CD8-positive, alpha-beta memory T cell (primary cell): ENCODE measurements at places on chromosomes 5 and 9.

DNA sequence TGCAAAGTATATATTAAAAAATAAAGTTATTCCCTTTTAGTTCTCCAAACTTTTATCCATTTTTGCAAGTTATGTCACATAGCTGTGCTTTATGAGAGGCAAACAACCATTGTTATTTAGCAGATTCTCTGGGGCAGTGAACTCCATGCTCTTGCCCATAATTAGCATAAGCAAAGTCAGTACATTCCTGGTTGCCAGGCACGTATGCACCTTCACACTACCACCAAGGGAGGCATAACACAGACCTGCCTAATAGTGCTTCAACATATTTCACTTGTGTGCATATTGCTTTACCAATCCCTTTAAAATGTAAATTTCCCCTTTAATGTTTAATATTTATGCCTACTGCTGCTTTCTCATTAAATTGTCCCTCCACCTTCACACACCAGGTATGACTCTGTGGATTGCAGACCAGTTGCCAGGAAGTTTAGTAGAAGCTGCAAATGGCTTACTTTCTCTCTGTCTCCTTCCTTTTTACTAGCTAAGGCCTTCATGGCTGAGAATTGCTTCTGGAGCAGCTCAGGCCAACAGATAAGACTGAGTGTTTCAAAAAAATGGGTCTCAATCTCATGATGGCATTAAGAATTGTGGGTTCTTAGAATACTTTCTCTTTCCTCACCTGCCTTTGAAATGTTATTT, 388.2 kb downstream of the PRR16 start:
- no peak overlapping the region for H3K27ac ChIP-seq
- H3K4me3 ChIP-seq = no peak overlapping the region
- no peak for DNase-seq
- no peaks in the 10 kb centered on the region for H3K27me3 ChIP-seq
- H3K4me1 ChIP-seq = no peaks in the 10 kb centered on the region

DNA sequence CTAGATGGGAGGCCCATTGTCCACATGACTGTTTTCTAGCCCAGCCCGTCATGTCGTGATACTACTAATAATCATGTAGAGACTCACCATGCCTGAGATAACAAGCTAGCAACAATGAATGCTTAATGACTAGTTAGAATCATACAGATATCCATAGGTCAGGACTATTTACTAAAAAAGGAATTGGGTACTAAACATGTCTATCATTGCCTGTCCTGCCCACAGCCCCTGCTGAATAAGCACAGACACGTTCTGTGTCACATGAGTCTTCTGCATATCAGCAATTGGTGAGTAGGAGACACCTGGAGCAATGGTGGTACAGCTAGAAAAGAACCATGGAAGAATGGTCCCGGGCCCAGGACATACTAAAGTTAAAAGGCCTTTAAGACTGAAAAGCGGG, 18.0 kb downstream of the FRRS1L start:
- no peak for DNase-seq
- no peak overlapping the region for H3K4me3 ChIP-seq
- H3K27me3 ChIP-seq = no peaks in the 10 kb centered on the region
- H3K36me3 ChIP-seq = no peaks in the 10 kb centered on the region
- H3K4me1 ChIP-seq = no peaks in the 10 kb centered on the region
- H3K27ac ChIP-seq = no peak overlapping the region

- no peak overlapping the region for H3K4me3 ChIP-seq
- DNase-seq = peak; percentile 0
- H3K27ac ChIP-seq = no peak overlapping the region
- H3K27me3 ChIP-seq = no peaks in the 10 kb centered on the region
- H3K4me1 ChIP-seq = no peaks in the 10 kb centered on the region
- H3K36me3 ChIP-seq = no peaks in the 10 kb centered on the region
These were observed 599.8 kb upstream of the BRINP1 start for GRCh38 chr9:119968836-119969707.

DNA sequence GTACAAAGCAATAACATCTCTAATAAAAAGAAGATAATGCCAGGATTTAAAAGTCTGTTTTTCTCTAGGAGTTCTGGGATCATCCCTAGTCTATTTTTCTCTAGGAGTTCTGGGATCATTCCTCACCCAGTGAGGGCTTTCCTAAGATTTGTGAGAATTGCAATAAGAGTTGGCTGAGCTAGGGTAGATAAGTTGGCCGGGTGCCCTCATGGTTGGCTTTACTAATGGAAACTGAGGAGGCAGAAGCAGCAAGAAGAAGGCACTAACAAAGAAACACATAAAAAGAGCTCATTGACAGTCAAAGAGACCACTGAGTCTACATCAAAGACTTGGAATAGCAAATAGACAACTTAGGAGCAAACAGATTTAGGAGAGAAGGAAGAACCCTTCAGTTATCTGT, 4.2 kb downstream of the SLC1A3 start:
- H3K4me3 ChIP-seq = no peak overlapping the region
- no peaks in the 10 kb centered on the region for H3K36me3 ChIP-seq
- no peak for DNase-seq
- peaks cover 4% of the 10 kb centered on the region for H3K4me1 ChIP-seq
- no peak overlapping the region for H3K27ac ChIP-seq

DNA sequence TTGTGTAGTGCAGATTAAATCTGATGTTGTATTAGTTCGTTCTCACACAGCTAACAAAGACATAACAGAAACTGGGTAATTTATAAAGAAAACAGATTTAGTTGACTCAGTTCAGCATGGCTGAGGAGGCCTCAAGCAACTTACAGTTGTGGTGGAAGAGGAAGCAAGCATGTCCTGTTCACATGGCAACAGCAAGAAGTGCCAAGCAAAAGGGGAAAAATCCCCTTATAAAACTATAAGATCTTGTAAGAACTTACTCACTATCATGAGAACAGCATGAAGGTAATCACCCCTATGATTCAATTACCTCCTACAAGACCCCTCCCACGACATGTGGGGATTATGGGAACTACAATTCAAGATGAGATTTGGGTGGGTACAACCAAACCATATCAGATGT, 238.6 kb upstream of the PRR16 start:
- no peak overlapping the region for H3K27ac ChIP-seq
- no peaks in the 10 kb centered on the region for H3K27me3 ChIP-seq
- no peak overlapping the region for H3K4me3 ChIP-seq
- DNase-seq = no peak
- H3K4me1 ChIP-seq = no peaks in the 10 kb centered on the region

- DNase-seq = no peak
- peaks cover 6% of the 10 kb centered on the region for H3K4me1 ChIP-seq
- no peak overlapping the region for H3K4me3 ChIP-seq
These were observed 3.3 kb upstream of the NEURL1B start for GRCh38 chr5:172637740-172638139.

DNA sequence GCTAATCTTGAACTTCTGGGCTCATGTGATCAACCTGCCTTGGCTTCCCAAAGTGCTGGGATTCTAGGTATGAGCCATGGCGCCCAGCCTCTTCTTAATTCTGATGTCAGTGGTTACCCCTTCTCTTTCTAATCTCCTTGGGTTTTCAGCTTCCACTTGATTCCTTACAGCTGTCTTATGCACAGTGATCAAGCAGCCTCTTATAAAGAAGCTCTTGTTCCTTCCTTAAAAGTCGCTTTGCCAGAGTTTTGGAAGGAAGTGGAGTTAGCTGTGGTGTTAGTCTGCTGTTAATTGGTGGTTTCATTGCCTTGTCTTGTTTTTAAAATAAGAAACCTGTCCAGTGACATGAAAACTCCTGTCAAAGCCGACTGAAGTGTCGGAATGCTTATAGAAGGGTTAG, 128.1 kb upstream of the CACNA1B start:
- H3K4me3 ChIP-seq = no peak overlapping the region
- no peak overlapping the region for H3K27ac ChIP-seq
- no peak for DNase-seq
- peaks cover 6% of the 10 kb centered on the region for H3K4me1 ChIP-seq
- no peaks in the 10 kb centered on the region for H3K27me3 ChIP-seq
- peaks cover 29% of the 10 kb centered on the region for H3K36me3 ChIP-seq

DNA sequence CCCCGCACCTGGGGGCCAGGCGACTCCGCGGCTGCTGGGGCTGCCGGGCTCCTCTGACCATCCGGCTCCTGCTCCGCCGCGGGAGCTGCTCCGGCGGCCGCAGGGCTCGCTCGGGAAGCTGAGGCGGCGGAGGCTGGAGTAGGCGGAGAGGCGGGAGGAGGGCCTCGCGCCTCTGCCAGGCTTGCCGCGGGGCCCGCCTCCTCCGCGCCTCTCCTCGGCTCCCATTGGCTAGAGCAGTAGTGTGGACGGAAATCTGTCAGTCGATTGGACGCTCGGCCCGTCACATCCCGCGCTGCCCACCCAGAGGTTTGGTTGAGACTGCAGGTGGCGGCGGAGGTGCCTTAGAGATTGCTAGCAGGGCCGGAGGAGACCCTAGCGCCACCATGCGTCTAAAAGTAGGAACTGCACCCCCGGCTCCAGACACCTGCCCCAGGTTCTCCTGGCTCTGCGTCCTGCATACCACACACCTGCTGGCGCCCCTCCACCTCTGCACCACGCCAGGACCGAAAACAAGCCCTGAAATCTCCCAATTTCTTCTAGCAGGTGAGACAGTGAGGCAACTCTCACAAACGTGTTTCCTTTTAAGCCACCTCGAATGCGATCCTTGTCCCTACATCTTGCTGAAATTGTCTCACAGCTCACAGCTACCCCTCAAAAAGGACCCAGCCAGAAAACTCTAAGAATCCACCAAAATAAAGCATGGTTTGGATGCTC, at the start of gene SCAI:
TSS of gene SCAI (minus strand) at position 152 of the 714 bp plus-strand sequence. CDS start at position 61, 91 bp downstream.
- H3K4me3 ChIP-seq = peak within 1 kb of the TSS; percentile 35
- H3K27me3 ChIP-seq = no peaks in the 10 kb centered on the region
- DNase-seq = peak; percentile 98
- peaks cover 15% of the 10 kb centered on the region for H3K4me1 ChIP-seq
- no peak within 1 kb of the TSS for H3K27ac ChIP-seq

DNA sequence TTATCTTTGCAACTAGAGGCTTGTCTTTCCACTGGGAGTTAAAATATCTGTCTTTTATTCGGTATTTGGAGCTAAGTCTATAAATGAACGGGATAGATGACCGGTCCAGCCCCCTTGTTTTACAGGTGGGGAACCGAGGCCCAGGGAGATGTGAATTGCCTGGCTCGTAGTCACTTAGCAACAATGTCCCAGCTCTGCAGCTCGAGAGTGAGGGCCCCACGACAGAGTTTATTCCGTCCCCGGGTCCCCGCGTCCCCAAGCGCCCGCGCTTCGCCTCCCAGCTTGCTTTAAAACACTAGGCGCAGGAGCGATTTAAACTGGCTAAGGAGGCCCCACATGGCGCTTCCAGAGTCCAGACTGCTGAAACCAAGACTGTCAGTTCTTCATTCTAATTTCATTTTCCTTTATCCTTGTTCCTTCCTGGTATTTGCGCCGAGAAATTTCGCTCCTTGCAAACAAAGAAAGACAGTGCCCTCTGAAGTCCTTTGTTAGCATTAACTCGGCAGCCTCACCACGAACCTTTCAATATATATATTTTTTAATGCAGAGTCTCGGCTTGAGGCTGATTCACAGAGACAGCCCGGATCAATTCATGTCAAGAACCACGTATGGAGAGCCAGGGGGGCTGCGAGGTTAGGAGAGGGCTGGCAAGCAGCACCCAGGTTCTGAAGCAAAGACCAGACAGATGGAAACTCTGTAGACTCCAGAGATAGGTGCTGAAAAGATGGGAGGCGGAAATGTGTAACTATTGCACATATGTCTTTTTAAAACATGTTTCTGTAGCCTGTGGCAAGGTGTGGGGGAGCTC, 1.4 kb upstream of the ENC1 start:
- no peak overlapping the region for H3K27ac ChIP-seq
- no peaks in the 10 kb centered on the region for H3K27me3 ChIP-seq
- H3K4me3 ChIP-seq = peak overlapping the region; percentile 79

DNA sequence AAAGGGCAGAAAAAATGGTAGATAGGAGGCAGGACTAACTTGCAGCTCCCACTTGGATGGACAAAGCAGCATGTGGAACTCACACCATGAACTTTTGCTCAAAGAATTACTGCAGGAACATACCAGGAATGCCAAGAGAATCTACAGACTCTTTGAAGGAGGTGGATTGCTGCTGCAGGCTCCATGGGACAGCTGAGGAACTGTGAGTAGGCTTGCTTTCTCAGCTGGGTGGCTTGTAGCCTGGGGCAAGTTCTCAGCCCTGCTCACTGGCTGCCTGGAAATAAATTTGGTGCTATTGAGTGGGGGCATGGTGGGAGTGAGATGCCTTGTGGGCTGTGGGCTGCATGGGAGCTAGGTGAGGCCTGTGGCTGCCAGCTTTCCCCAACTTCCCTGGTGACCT, 574.5 kb downstream of the PRELID2 start:
- H3K4me1 ChIP-seq = no peaks in the 10 kb centered on the region
- no peak overlapping the region for H3K27ac ChIP-seq
- no peak overlapping the region for H3K4me3 ChIP-seq
- DNase-seq = no peak

DNA sequence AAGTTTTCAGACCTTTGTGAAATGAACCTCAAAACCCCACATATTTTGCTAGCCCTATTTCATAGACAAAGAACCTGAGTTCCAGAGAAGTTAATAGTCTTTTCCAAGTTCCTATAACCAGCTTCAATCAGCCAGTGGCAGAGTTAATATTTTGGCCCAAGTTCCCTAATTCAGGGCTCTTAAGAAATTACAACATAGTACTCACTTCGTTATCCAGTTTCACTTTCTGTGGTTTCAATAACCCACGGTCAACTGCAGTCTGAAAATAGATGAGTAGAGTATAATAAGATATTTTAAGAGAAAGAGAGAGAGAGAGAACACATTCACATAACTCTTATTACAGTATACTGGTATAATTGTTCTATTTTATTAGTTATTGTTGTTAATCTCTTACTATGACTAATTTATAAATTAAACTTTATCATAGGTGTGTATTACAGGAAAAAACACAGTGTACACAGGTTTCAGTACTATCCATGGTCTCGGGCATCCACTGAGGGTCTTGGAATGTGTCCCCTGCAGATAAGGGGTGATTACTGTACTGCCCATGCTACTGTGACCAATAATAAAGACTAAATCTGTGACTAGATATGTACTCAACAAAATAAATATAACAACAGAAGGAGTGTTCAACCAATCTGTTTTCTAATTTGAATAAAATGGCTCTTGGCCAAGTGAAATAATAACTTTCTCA, 9.3 kb upstream of the MYOT start:
- no peaks in the 10 kb centered on the region for H3K27me3 ChIP-seq
- no peaks in the 10 kb centered on the region for H3K4me1 ChIP-seq
- DNase-seq = no peak

DNA sequence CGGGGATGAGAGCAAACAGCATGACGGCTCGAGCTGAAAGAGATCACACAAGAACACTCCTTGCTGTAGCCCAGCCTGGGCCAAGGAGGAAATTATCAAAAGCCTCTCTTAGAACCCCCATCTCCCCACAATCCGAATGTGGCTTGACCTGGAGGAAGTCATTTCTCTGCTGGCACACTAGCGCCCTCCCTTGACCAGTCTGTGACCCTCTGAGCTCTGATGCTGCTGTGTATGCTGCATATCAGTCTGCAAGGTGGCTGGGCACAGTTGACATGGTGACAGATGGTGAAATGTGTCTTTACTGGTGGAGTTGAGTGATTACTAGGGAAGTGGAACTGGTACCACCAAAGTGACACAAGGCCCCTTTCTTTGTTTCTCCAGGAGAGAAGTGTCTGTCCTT, 3.3 kb downstream of the SLC46A2 start:
- H3K4me1 ChIP-seq = no peaks in the 10 kb centered on the region
- DNase-seq = no peak
- no peak overlapping the region for H3K4me3 ChIP-seq
- no peaks in the 10 kb centered on the region for H3K27me3 ChIP-seq
